Activated CD4-positive, CD25-positive, alpha-beta regulatory T cell (primary cell): ENCODE measurements at places on chromosomes 5 and 9.

- no peak for DNase-seq
These were observed 1.7 kb downstream of the FOXD1 start for GRCh38 chr5:73446631-73447529.

DNA sequence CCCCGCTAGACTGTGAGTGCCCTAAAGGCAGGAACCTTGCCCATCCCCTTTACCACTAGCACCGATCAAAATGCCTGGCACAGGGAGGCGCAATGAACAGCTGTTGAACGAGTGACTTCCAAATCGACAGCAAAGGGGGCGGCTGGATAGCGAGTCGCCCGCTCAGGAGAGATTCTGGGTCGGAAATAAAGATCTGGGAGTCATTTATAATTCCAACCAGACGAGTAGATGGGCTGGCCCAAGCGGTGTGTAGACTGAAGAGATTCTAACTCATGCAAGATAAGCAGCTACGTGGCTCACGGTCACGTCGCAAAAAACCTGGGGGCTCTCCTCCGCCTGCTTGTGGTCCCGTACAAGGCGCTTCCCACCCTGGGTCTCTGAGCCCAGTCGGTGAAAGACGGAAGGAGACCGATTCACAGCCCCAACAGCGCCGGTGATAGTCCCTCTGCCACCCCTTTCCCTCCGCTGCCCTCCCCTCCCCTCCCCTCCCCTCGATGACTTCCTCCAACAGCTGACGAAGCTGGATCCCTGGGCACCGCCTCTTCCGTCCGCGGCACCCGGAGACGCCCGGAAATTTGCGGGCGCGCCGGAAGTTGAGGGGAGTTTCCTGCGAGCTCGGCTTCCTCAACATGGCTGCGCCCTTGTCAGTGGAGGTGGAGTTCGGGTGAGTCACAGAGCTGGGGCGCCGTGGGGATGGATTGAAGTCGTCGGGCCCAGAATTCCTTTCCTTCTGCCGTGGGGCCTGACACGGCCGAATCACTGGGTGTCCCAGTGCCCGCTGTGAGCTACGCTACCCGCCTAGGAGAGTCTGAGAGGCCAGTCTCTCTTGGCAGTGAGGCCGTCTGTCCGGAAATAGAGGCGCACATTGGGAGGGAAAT is at the start of gene URM1:
TSS of gene URM1 (plus strand) at position 623 of the 878 bp plus-strand sequence. CDS start at position 630, 7 bp downstream.
- DNase-seq = peak; percentile 89

GRCh38 chr5:141529002-141529401 is 40.1 kb downstream of the PCDHGC5 start:
- DNase-seq = no peak

- no peak for DNase-seq
These were observed 198.5 kb upstream of the FBN2 start for GRCh38 chr5:128736553-128736952.

- no peak for DNase-seq
These were observed 53.9 kb upstream of the C9orf72 start for GRCh38 chr9:27627188-27627564.

- no peak for DNase-seq
These were observed 1766.1 kb upstream of the C9orf72 start for GRCh38 chr9:29339387-29339786.

GRCh38 chr5:24643880-24644279 is 898 bp downstream of the CDH10 start:
- no peak for DNase-seq

- no peak for DNase-seq
These were observed 127.3 kb downstream of the SPATA31D1 start for GRCh38 chr9:82115900-82116299.

GRCh38 chr5:14407746-14408175 is 173.8 kb upstream of the OTULINL start:
- DNase-seq = no peak

DNA sequence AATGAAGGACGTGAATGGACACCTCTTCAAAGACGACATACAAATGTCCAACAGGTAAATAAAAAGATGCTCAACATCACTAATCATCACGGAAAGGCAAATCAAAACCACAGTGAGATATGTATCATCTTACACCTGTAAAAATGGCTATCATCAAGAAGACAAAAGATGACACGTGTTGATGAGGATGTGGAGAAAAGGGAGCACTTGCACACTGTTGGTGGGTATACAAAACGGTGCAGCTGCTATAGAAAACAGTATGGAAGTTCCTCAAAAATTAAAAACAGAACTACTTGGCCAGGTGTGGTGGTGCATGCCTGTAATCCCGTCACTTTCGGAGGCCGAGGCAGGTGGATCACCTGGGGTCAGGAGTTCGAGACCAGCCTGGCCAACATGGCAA is 47.9 kb downstream of the STK10 start:
- no peak for DNase-seq

GRCh38 chr5:96968074-96968473 is 32.2 kb downstream of the LNPEP start:
- no peak for DNase-seq

DNA sequence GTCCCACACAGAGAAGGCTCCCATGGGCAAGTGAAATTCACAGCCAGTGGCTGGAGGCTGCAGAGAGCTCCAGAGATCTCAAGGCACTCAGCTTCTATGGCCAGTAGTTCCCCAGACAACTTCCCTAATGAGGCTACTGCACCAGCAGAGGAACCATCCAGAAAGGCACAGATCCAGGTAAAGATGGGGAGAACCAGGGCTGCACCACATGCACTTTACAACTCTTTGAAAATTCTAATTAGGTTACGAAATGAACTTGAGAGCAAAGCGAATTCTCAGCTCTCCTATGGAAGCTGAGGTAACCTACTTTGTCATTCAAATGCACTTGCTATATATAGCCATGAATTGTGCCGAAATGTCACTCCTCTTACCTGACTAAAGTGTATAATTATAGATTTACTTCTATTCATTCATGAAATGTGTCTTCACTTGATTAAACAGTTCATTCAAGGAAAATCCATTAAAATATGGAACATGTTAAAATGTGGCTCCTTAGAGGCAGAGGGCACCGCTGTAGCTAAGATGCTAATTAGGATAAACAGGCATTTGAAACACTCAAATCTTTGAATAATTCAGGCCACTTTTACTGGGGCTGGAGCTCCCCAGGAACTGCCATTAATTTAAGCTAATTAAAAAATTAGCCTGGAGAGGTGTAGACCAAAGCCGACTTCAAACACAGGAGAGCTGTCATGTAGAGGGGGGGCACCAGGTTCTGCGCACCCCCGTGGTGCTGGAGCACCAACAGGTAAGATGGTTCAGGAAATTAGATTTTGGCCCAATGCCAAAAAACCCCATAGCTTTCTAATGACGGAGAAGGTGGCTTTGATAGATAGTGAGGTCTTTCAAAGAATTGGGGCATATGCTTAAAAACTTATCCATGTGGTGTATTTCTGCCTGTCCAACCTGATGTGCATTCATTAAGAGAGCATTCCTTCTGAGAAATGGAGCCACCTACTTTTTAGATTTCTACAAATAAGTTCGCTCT is 204.1 kb downstream of the GABBR2 start:
- DNase-seq = no peak

GRCh38 chr9:85208666-85209065 is 533.1 kb downstream of the AGTPBP1 start:
- DNase-seq = no peak
